D721Med (cell line): ENCODE measurements at places on chromosomes 16 and 17.

GRCh38 chr17:80422981-80423380 is 8.0 kb downstream of the ENDOV start:
- no peak for DNase-seq

GRCh38 chr16:72174726-72175125 is 2.8 kb upstream of the PMFBP1 start:
- no peak for DNase-seq

DNA sequence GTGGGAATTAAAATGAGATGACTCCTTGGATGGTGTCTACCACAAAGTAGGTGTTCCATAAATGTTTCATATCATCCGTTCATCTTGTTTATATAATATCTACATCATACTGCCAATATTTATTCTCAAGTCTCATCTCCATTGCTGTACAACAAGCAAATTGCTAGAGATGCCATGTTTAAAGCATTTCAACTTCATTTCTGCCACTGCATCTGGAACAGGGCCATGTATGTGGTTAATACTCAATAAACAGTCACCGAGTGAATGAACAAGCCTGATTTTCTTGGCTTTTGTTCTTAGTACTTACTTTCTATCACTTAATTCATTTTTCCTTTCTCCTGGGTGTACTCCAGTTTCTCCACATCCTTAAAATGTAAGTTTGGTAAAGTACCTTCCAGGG is 107.6 kb downstream of the KCNJ2 start:
- DNase-seq: no peak

DNA sequence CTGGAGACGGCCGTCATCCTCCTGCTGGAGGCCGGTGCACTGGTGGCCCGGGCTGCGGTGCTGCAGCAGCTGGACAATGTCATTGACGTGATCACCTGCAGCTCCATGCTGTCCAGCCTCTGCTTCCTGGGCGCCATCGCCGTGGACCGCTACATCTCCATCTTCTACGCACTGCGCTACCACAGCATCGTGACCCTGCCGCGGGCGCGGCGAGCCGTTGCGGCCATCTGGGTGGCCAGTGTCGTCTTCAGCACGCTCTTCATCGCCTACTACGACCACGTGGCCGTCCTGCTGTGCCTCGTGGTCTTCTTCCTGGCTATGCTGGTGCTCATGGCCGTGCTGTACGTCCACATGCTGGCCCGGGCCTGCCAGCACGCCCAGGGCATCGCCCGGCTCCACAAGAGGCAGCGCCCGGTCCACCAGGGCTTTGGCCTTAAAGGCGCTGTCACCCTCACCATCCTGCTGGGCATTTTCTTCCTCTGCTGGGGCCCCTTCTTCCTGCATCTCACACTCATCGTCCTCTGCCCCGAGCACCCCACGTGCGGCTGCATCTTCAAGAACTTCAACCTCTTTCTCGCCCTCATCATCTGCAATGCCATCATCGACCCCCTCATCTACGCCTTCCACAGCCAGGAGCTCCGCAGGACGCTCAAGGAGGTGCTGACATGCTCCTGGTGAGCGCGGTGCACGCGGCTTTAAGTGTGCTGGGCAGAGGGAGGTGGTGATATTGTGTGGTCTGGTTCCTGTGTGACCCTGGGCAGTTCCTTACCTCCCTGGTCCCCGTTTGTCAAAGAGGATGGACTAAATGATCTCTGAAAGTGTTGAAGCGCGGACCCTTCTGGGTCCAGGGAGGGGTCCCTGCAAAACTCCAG is 1.1 kb downstream of the MC1R start:
- no peak for DNase-seq

DNA sequence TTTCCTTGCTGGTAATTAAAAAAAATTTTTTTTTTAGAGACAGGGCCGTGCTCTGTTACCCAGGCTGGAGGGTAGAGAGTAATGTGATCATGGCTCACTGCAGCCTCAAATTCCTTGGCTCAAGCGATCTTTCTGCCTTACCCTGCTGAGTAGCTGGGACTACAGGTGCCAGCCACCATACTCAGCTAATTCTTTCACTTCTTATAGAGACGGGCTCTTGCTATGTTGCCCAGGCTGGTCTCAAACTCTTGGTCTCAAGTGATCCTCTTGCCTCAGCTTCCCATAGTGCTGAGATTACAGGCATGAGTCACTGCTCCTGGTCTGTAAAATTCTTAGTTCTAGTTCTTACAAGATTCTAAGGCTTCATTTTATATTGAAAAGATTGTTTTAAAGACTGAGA is 11.1 kb downstream of the SMIM36 start:
- DNase-seq: no peak

- no peak for DNase-seq
These were observed 20.0 kb downstream of the HS3ST3B1 start for GRCh38 chr17:14320734-14321475.

- no peak for DNase-seq
These were observed 77.4 kb downstream of the SKAP1 start for GRCh38 chr17:48352630-48353029.

GRCh38 chr16:85553436-85554113 is 59.5 kb upstream of the GSE1 start:
- no peak for DNase-seq

GRCh38 chr17:9403257-9403656 is 172.4 kb downstream of the STX8 start:
- DNase-seq: no peak

GRCh38 chr16:25079637-25080378 is 31.7 kb upstream of the LCMT1 start:
- no peak for DNase-seq

DNA sequence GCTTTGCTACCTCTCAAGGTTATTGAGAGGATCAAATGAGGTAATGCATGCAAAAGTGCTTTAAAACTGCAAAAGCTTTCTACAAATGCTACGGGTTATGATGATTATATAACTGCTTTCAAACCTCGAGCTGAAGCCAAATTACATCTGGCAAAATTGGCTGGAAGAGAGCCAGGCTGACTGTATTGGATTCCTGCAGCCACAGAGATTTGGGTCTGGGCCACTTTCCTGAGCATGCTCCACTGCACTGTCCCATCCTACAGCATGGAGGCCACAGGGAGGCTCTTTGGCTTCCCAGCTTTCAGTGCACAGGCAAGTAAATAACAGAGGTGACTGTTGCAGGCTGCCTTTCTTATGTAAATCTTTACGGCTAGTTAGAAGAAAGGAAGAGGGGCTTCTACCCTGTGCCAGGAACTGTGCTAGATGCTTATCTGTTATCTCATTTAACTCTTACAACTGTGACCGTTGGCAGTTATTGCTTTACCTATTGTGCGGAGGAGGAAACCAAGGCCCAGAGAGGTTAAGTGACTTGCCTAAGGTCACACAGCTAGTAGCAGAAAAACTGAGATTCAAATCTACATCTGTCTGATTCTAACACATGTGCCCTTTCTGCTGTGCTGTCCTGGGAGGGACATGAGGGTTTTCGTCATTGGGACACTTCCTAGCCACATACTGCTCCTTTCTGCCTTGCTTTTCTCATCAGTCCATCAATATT is 121.8 kb downstream of the SPACA3 start:
- DNase-seq: no peak
